ENCODE measurements at places on chromosomes 13 and 19. TPM values are rescaled to one million over a fixed set of nuclear protein-coding genes. Genes with fewer than 3 reads are reported as not detected.

DNA sequence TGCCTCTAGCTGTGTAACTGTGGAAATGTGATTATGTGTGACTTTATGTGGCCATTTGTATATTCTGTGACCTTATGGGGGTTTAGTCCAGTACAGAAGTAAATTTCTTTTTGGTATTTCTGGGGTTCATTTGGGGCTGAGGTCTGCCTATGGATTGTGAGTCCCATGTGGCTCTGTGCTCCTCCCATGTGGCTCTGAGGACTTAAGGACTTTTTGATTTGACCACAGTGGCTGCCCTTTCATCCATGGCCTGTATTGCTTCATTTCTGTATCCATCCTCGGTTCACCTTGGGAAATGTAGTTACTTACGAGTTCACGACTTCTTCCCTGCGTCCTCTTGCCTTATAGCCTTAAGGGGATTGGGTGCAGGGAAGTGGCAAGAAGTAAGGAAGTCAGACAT, 1.0 kb downstream of the ZNF420 start:
- no peak for DNase-seq
- H3K4me3 ChIP-seq, result peak overlapping the region; percentile 74
- H3K27ac ChIP-seq, result no peak overlapping the region
- peaks cover 31% of the 10 kb centered on the region for H3K36me3 ChIP-seq

DNA sequence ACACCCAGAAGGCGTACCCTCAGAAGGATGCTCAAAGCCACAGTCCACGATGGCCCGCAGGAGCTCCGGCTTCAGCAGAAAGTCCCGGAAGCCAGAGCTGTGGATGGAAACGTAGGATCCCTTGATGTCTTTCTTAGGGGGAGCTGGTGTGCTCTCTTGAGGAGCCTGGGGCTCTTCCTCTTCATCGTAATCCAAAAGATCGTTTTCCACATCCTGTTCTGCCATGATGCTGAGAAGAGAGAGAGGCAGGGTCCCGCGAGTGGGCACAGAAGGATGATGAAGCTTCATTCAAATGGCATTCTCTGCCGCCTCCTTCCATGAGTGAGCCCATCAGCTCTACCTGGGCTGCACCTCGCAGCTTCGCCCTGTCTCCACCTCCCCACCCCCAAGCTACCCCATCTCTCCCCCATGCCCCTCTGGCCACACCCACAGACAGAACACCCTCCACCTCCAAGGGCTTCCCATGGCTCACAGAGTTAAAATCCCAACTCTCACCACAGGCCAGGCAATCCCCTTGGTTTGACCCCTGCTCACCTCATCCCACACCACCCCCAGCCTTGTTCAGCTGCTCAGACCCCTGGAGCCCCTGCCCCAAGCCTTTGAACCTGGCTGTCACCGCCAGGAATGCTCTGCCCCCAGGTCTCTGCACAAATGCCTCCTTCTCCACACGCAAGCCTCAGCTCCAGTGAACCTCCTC, 6.0 kb downstream of the DDX39A start:
- H3K27me3 ChIP-seq, result no peaks in the 10 kb centered on the region
- peak overlapping the region; percentile 4 for H3K27ac ChIP-seq
- H3K4me3 ChIP-seq, result no peak overlapping the region

DNA sequence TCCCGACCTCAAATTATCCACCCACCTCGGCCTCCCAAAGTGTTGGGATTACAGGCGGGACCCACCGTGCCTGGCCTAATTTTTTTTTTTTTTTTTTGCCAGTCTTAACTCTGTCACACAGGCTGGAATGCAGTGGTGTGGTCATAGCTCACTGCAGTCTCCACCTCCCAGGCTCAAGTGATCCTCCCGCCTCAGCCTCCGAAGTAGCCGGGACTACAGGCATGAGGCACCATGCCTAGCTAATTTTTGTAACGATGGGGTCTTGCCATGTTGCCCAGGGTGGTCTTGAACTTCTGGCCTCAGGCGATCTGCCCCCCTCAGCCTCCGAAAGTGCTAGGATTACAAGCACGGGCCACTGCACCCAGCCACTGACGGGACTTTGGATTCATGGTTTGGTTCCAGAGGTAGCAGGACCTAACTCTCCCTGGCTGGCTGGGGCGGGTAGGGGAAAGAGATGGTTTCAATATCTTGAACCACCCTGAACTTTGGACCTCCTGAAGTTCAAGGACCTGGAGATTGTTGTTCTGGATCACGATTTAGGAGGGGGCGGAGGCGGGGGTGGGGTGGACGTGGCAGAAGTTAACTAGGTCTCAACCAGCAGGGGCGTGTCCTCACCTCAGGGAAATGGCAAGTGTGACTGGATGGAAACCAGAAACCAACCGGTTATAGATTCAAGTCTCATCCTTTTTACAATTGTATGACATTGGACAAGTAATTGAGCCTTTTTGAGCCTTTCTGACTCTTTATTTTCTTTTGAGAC, 40.8 kb downstream of the IER2 start:
- no peaks in the 10 kb centered on the region for H3K27me3 ChIP-seq
- DNase-seq, result no peak
- no peaks in the 10 kb centered on the region for H3K36me3 ChIP-seq
- no peak overlapping the region for H3K27ac ChIP-seq

- no peak for DNase-seq
- no peaks in the 10 kb centered on the region for H3K36me3 ChIP-seq
- no peaks in the 10 kb centered on the region for H3K4me1 ChIP-seq
Measured at GRCh38 chr13:51237887-51238286, 15.7 kb downstream of the FAM124A start.

DNA sequence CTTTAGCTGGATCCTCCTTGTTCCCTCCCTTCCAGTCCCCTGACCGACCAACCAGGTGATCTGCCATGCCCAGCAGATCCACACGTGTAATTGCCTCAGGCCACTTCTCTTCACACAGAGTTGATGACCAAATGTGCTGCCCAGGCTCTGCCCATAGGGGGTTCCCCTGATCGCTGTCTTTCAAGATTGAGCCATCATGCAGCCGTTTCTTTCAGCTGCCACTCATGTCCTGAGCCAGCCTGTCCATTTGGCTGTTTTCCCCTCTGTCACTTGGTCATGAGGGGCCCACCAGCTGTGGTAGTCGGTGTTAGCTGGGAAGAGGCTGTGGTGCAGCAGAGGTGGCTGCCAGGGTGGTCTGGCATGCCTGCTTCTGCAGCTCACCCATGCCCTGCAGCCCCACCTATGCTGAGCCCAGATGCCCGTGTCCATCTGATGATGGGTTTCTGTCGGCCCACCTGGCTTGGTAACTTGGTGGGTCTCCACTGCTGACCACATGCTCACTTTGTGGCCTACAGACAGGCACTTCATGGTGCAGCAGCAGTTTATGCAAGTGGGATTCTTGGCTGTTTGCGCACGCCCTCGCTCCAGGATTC, 35.6 kb upstream of the GPR183 start:
- H3K27ac ChIP-seq, result no peak overlapping the region
- H3K27me3 ChIP-seq, result no peaks in the 10 kb centered on the region
- DNase-seq, result no peak
- peaks cover 75% of the 10 kb centered on the region for H3K36me3 ChIP-seq
- no peaks in the 10 kb centered on the region for H3K4me1 ChIP-seq

- H3K27me3 ChIP-seq, result no peaks in the 10 kb centered on the region
- peak overlapping the region; percentile 8 for H3K4me3 ChIP-seq
- H3K36me3 ChIP-seq, result no peaks in the 10 kb centered on the region
- peaks cover 16% of the 10 kb centered on the region for H3K4me1 ChIP-seq
- peak; percentile 31 for DNase-seq
- no peak overlapping the region for H3K27ac ChIP-seq
Measured at GRCh38 chr13:23321535-23322241, 111.8 kb downstream of the SACS start.

GRCh38 chr19:44142059-44142433, 692 bp downstream of the ZNF234 start:
- no peaks in the 10 kb centered on the region for H3K27me3 ChIP-seq
- H3K4me3 ChIP-seq, result peak overlapping the region; percentile 87
- H3K27ac ChIP-seq, result no peak overlapping the region

DNA sequence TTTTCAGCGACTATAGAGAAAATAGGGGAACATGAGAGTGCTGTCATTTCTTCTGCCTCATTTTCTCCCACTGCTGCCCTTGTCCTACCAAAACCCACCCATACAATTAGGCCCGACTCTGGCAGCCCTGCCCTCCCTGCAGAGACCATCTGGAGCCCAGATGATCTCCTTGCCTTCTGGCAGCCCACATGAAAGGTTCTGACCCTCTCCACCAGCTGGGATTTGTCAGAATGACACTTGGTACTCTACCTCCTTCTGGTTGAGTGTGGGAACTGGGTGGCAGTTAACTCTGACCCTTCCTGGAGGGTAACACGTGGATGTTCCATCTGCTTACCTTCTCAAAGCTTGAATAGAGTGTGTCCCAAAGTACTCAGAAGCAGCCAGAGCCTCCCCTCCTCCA, 21.0 kb upstream of the SIAH3 start:
- H3K36me3 ChIP-seq, result no peaks in the 10 kb centered on the region
- no peak overlapping the region for H3K4me3 ChIP-seq
- no peak for DNase-seq
- no peak overlapping the region for H3K27ac ChIP-seq
- H3K4me1 ChIP-seq, result no peaks in the 10 kb centered on the region

GRCh38 chr19:850221-850978, 1.7 kb upstream of the ELANE start:
- no peaks in the 10 kb centered on the region for H3K36me3 ChIP-seq
- peak; percentile 90 for DNase-seq
- peaks cover 43% of the 10 kb centered on the region for H3K27me3 ChIP-seq
- peaks cover 7% of the 10 kb centered on the region for H3K4me1 ChIP-seq
- H3K27ac ChIP-seq, result peak overlapping the region; percentile 76
- H3K4me3 ChIP-seq, result no peak overlapping the region

GRCh38 chr13:66794340-66795031, 435.6 kb downstream of the PCDH9 start:
- DNase-seq, result no peak
- no peak overlapping the region for H3K27ac ChIP-seq
- H3K36me3 ChIP-seq, result no peaks in the 10 kb centered on the region
- H3K27me3 ChIP-seq, result no peaks in the 10 kb centered on the region

GRCh38 chr19:1363599-1363998, 20.1 kb upstream of the NDUFS7 start:
- no peak for DNase-seq
- no peaks in the 10 kb centered on the region for H3K27me3 ChIP-seq
- H3K4me3 ChIP-seq, result no peak overlapping the region
- peaks cover 22% of the 10 kb centered on the region for H3K4me1 ChIP-seq

GRCh38 chr13:50572129-50572528, 271.4 kb downstream of the DLEU7 start:
- no peaks in the 10 kb centered on the region for H3K36me3 ChIP-seq
- peaks cover 17% of the 10 kb centered on the region for H3K4me1 ChIP-seq
- H3K4me3 ChIP-seq, result no peak overlapping the region
- no peak overlapping the region for H3K27ac ChIP-seq
- no peaks in the 10 kb centered on the region for H3K27me3 ChIP-seq

DNA sequence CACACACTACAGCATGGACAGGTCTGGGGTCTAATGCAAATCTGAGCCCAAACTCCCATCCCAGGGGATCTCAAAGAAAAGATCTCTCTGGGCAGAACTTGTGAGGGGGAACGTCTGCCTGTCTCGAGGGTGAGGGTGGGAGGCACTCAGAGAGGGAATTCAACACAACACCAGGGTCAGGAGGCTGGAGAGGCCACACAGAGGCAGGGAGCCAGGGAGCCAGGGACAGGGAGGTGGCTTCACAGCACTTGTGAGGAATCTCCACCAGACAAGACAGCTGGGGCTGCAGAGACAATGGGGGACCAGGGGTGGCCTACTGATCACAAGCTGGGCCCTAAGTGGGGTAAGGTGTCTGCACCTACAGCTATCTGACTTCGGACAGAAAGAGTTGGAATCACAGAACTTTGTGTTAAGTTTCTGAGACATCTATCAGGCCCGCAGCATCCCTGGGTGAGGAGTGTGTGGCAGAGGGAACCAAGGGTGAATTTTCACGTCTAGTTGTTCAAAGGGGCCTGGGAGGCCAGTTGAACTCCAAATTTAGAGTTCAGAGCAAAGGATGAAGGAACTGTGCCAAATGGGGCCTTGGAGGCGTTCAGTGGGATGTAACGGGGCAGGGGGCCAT, 12.7 kb upstream of the AKAP8L start:
- H3K4me1 ChIP-seq, result peaks cover 34% of the 10 kb centered on the region
- H3K4me3 ChIP-seq, result peak overlapping the region; percentile 79
- DNase-seq, result no peak
- H3K36me3 ChIP-seq, result peaks cover 21% of the 10 kb centered on the region
- H3K27ac ChIP-seq, result peak overlapping the region; percentile 47

DNA sequence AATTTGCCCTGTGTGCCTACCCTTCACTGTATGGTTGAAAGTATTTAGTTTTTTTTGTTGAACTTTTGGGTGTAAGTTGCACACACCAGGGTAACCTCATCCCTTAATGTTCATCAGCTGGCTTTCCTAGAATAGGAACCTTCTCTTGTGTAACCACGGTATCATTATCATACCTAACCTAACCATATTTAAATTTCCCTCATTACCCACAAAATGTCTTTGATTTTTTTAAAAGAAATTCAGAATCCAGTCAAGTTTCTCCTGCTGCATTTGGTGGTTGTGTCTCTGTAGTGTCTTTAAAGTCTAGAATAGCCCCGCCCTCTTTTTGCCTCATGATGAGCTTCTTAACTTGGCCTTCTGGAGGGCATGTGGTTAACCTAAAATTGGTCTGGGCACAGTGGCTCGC, 80.3 kb downstream of the RYR1 start:
- H3K4me1 ChIP-seq, result no peaks in the 10 kb centered on the region
- no peak overlapping the region for H3K4me3 ChIP-seq
- no peaks in the 10 kb centered on the region for H3K36me3 ChIP-seq
- peaks cover 40% of the 10 kb centered on the region for H3K27me3 ChIP-seq

DNA sequence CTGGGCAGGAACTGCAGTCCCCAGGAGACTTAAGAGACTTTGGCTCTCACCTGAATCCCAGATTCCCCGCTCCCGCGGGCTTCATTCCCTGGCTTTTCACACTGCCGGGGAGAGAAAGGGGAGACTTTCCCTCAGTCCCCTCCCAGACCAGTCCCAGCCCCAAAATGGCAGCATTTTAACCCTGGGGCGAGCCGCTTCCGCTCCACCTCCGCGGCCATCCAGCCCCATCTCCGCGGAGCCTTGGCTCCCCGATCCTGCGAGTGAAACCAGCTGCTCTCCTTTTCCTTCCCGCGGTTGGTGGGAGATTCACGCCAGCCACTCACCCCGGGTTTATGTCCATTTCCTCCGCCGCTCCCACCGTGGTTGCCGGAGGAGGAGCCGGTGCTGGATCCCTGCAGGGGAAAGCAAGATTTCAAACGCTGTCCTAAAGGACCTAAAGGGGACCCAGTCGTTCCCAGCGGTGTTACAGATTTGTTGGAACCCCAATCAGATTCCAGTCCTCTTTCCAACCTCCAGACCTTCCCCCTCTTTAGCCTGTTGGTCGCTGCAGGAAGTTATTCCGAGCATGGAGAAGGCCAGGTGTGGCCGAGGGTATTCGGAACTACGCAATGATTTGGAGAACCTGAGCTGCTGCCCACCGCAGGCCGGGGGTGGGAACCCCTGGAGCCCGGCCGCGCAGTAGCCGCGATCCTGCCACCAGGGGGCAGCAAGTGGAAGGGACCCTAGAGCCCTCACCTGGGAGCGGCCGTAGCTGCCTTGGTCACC, 3.4 kb downstream of the DMKN start:
- peaks cover 57% of the 10 kb centered on the region for H3K27me3 ChIP-seq
- DNase-seq, result peak; percentile 68
- no peak overlapping the region for H3K27ac ChIP-seq
- H3K4me3 ChIP-seq, result peak overlapping the region; percentile 27

LILRA6 gene
- 1.3 TPM for total RNA-seq

GJA3 gene
- 16.3 TPM for total RNA-seq

JAK3 gene
- 3.8 TPM for total RNA-seq

ERICH6B gene
- not detected for total RNA-seq

KLK3 gene
- total RNA-seq, result not detected

P2RY11 gene
- total RNA-seq, result 6.7 TPM
